ENCODE measurements at places on chromosomes 4 and X. TPM values are rescaled to one million over a fixed set of nuclear protein-coding genes. Genes with fewer than 3 reads are reported as not detected.

DNA sequence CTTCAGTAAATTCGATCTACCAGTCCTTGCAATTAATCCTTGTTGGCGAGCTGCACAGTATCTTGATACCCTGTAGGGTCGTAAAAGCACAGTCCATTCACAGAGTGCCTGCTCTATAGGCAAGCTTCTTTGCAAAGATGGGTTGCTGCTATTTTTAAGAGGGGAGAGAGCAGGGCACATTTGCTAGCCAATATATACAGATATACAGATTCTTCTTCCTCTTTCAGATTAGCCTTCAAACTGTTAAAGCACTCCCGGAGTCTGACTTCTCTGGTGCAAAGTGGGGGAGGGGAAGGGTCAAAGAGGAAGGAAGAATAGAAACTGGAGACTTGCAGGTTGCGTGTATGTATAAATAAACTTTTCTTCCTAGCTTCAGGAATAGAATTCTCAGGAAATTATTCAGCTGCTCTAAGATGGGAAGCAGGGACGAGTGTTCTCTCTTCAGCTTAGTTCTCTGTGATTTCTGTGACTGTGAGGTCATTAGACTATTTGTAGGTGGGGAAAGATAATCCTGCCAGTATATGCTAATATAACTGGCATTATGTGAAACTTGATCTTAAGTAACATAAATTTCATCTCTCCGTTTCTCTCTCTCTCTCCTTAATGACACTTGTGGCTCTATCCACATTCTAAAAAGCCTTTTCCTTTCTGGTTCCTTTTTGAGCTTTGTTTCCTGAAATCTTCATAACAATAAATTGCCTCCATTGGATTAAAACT, at the start of gene CYSLTR1:
Gene CYSLTR1 (minus strand): TSS at position 242 of the 717 bp plus-strand sequence. CDS start 53,865 bp downstream, outside the sequence.
- DNase-seq: no peak

- no peak for DNase-seq
These were observed 793.3 kb upstream of the MAGEB2 start for GRCh38 chrX:29422034-29422433.

NOCT gene
- total RNA-seq: 10.9 TPM

NPY5R gene
- total RNA-seq: 2.3 TPM

PAGE5 gene
- not detected for total RNA-seq

CT47B1 gene
- total RNA-seq: not detected

GRCh38 chrX:40479777-40480318, 100.9 kb upstream of the ATP6AP2 start:
- no peak for DNase-seq

- DNase-seq: no peak
These were observed 8.0 kb downstream of the FAM241A start for GRCh38 chr4:112153211-112153791.

GRCh38 chr4:7823416-7823824, 116.2 kb downstream of the AFAP1 start:
- DNase-seq: no peak

DNA sequence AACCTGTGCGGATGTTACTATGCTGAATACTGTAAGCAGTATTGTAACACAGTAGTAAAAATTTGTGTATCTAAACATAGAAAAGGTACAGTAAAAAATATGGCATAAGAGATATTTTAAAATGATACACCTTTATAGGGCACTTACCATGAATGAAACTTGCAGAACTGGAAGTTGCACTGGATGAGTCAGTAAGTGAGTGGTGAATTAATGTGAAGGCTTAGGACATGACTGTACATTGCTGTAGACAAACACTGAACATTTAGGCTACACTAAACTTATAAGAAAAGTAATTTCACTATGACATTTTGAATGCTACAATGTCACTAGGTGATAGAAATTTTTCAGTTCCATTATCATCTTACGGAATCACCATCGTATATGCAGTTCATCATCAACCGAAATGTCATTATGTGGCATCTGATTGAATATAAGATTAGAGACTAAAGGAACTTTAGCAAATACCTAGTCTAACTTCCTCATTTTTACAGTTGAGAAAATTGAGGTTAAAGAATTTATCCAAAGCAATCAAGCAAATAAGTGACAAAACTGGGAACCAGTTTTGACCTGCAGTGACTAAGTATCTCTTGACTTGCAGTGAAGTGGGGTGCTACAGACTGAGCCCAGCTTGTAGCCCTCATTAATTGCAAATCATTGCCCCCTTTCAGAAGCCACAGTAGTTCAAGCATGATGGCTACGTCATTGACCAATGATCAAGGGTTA, 55.3 kb downstream of the EGF start:
- no peak for DNase-seq

PPBP gene
- not detected for total RNA-seq

DNA sequence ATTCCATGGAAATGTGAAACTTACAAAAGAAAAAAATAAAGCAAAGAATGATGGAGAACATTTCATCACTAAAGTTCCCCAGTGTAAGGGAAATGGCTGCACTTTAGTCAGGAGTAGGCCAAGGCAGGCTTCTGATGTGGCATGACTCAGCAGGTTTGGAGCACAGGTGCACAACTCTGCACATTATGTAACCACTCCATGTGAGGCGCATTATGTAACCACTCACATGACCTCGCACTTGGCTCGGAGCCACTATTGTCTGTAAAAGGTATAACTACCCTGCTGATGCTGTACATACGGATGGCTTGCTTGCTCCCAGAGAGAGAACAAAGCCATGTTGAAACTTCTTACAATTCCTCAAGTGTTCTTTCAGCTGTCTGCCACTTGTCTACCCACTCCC, 727.6 kb downstream of the TRAM1L1 start:
- DNase-seq: no peak

DNA sequence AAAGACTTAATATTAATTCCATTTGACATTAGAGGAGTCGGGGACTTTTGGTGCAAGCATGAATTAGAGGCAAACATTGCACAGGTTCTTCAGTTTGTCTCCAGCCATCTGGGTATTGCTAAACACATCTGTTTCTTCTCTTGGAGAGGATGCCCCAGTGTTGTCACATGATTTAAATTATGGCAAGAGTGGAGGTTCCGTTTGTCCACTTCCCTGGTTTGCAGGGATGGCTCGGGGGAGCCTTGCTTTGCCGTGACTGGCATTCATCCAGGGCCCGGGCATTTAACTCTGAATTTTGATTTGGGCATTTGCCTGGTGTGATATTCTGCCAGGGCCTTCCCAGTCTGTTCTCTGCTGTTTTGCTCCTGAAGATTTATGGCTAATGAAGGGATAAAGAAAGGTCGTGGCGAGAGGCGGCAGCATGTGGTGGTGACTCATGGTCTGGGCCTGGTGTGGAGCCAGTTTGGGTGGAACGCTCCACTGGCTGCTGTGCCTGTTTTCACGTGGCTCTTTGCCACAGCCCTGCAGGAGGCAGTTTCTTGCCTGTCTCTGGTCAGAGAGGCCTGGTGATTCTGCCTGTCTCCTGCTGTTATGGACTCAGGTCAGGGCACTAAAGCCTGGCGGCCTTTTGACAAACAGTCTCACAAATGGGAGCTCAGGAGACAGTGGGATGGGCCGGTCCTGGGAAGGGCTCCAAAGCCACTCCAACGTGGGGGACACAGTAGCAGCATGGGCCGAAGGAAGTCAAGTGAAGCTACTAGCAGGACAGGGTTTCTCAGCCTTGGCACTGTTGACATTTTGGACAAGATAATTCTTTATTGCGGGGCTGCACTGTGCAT, 99.4 kb upstream of the PGRMC2 start:
- peak; percentile 69 for DNase-seq

PDE5A gene
- 158 TPM for total RNA-seq

DNA sequence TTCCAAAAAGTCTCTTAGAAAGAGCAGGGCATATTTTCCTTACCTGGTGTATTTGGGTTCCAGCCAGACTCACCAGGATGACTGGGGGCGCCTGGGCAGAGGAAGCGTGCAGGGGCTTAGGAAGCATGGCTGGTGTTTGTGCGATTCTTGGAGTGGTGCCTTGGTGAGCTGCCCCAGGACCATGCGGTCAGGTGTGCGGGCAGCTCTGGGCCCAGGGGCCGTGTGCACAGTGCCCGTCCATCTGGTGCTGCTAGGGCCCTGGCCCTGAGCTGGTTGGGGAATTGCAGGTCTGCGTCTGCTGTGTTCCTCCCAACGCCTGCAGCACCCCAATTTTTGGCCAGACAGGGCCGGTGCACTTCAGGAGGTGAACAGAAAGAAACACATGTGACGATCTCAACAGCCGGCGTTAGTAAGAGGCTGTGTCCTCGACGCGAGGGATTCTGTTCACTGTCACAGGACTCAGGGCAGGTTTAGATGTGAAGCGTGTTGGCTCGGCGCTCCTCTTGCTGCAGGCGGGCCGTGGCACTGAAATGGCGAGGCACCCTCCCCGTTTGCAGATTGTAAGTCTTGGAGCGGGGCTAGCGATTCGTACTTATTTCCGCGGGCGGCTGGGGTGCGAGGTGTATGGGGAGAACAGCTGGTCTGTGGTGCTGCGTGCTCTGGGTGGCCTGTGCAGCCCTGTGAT, 15.2 kb downstream of the RGS12 start:
- DNase-seq: no peak

DNA sequence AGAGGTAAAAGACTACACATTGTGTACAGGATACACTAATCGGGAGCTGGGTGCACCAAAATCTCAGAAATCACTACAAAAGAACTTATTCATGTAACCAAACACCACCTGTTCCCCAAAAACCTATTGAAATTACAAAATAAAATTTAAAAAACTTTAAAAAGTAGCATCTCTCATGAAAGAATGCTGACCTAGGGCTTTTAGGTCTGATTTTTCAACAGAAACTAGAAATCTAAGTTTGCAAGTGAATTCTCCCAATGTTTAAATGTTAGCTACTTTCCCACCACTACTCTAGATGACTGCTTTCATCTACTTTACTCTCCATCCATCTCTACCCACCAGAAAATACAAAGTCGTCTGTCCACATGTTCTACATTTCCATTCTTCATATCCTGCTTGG, 1447.7 kb downstream of the RPA4 start:
- no peak for DNase-seq

- DNase-seq: no peak
These were observed 104.3 kb upstream of the CITED1 start for GRCh38 chrX:72409993-72410392.

BEND2 gene
- total RNA-seq: not detected

GRCh38 chrX:95662200-95662599, 1022.4 kb upstream of the DIAPH2 start:
- DNase-seq: no peak

HEPH gene
- 95.7 TPM for total RNA-seq

- no peak for DNase-seq
These were observed 5.1 kb downstream of the P2RY4 start for GRCh38 chrX:70254909-70255308.

GRCh38 chr4:63787326-63787725, 621.9 kb downstream of the TECRL start:
- DNase-seq: no peak

DNA sequence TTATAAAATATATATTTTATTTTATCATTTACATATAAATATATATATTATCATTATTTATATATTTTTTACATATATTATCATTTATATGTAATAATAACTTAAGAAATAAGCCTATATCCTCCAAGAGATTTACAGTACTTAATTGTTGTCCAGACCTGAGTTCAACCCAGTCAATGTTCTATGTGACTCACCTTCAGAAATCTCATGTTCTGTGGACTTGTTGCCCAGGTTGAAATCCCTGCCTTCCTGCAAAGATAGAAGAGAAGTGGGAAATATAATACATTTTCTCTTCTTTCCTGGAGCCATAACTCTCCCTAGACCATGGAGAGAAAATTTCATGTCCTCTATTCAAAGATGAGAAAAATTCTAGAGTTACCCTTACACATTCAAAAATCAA, 247.3 kb downstream of the PARM1 start:
- DNase-seq: no peak

- no peak for DNase-seq
These were observed 42.8 kb upstream of the CCSER1 start for GRCh38 chr4:90084277-90084966.

DNA sequence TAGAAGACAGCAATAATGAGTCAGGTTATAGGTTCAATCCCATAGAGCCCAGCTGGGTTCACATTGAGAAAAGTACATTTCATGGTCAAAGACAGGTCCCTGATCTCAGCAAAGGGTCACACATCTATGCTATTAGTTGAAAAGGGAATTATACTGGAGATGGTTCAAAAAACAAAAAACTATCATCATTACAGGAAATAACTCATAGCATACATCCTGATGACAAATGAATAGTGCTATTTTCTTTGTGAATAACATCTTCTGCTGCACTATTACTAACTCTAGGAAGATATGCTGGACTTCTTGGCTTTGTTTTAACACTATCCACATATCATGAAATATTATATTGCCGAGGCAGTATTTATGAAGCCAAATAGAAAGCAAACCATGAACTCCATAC, 202.5 kb upstream of the MAB21L2 start:
- DNase-seq: no peak

GRCh38 chr4:5632571-5632970, 75.8 kb downstream of the EVC2 start:
- no peak for DNase-seq

- DNase-seq: no peak
These were observed 126.9 kb upstream of the DCLK2 start for GRCh38 chr4:149951152-149951900.

LEF1 gene
- total RNA-seq: 0.54 TPM

GRCh38 chrX:154483325-154483724, 3.1 kb downstream of the UBL4A start:
- no peak for DNase-seq

GEMIN8 gene
- total RNA-seq: 23.7 TPM

DNA sequence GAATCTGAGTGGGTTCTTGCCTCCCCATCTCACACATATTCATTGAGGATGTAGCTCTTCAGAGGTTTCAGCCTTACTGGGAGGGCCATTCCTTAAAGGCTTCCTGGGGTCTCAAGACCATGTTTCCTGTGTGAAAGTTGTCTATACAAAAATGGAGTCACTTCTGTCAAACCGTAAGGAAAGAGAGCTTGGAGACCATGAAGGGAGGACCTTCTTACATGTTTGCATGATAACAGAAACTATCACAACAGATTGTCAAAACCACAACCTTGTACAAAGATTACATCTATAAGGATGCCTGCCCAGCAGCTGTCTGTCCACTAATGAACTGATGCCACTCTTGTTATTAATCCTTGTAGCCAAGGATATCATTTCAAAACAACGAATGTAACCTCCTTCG, 139.3 kb downstream of the PDE5A start:
- no peak for DNase-seq

DNA sequence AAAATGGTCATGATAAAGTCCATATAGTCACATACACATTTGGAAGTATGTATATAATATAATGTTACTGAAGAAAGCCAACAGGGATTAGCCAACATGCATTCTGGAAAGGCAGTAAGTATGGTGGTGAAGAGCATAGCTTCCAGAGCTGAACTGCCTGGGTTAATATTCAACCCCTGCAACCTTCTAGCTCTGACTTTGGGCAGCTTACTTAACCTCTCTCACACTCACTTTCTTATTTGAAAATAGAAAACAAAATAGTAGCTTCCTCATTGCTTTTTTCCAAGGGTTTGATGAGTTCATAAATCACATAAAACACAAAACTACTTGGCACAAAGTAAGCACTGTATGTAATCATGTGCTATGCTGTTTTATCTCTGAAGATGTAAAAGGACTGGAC, 216.4 kb downstream of the CHIC2 start:
- no peak for DNase-seq

CTAG1B gene
- total RNA-seq: not detected

Data from thoracic aorta (tissue), 2 donors.